Amygdala (tissue), 56 donors: ENCODE measurements at places on chromosomes 2 and 18.

DNA sequence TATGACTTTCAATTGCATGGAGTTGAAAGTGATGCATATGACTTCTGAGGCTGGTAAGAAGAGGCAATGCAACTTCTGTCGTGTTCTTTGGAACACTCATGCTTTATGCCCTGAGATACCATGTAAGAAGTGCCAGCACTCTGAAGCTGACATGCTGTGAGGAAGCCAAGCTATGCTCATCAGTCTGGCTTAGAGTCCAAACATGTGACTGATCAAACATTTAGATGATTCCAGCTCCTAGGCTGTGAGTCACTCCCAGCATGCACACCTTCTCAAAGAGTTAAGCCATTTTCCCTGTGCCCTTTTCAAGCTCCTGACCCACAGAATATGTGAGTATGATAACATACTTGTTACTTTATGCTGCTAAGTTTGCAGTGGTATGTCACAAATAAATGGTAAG lies 15.8 kb upstream of the VRK2 start:
- DNase-seq: no peak

GRCh38 chr18:27227721-27228120 lies 42.6 kb upstream of the CHST9 start:
- no peak for DNase-seq

DNA sequence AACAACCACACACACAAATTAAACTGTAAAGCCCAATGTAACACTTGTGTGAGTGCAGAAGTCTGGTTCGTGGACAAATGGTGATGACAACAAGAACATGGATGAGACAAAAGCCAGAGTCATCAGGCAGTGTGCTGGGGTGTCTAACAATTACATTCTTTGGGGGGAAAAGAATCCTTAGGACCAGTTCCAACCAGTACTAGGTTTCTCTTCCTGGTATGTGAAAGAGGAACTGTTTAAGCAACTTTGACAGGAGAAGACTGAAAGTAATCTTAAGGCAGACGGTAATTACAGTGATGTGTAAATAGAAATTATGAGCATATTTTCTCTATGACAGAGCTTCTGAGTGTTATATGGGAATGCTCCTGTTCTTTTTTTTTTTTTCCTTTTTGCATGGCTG lies 133.4 kb downstream of the AFF3 start:
- no peak for DNase-seq

GRCh38 chr2:233486357-233486756 lies 80.2 kb downstream of the USP40 start:
- no peak for DNase-seq

DNA sequence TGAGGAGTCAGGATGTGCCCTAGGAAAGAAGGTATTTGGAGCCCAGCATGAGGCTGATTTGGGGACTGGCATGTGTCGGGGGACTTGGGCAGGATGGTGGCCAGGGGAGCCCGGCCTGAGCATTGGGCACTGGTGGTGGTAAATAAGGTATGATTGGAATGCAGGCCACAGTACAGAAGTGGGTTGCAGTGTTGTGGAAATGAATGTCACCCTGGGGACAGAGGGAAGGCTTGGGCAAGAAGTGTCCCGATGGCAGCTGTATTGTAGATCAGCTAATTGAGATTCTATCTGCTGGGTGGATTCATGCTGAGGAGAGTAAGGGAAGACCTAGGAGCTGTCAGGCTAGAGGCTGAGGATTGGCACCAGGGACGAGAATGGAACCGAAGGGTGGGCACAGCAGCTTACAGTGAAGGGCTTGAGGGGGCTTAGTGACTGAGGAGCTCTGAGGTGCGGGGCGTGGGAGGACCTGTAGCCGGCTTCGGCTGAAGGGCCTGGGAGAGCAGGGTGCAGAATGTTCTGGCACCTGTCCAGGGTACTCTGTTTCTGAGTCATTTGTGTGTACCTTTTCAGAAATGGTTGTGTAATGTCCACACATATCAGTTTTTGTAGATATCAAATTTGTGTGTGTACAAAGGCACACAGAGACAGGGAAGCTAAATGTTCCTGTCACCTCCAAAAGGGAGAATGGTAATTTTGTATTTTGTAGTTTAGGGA lies 170.2 kb downstream of the PRKCE start:
- DNase-seq: no peak

GRCh38 chr2:65630643-65631042 lies 198.2 kb upstream of the SPRED2 start:
- no peak for DNase-seq

DNA sequence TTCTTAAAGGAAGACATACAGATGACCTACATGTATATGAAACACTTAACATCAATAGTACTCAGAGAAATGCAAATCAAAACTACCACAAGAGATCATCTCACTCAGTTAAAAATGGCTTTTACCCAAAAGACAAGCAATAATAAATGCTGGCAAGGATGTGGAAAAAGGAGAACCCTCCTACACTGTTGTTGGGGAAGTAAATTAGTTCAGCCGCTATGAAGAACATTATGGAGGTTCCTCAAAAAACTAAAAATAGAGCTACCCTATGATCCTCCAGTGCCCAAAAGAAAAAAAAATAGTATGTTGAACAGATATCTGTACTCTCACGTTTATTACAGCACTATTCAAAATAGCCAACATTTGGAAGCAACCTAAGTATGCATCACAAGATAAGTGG lies 1579.4 kb upstream of the TMEFF2 start:
- no peak for DNase-seq

DNA sequence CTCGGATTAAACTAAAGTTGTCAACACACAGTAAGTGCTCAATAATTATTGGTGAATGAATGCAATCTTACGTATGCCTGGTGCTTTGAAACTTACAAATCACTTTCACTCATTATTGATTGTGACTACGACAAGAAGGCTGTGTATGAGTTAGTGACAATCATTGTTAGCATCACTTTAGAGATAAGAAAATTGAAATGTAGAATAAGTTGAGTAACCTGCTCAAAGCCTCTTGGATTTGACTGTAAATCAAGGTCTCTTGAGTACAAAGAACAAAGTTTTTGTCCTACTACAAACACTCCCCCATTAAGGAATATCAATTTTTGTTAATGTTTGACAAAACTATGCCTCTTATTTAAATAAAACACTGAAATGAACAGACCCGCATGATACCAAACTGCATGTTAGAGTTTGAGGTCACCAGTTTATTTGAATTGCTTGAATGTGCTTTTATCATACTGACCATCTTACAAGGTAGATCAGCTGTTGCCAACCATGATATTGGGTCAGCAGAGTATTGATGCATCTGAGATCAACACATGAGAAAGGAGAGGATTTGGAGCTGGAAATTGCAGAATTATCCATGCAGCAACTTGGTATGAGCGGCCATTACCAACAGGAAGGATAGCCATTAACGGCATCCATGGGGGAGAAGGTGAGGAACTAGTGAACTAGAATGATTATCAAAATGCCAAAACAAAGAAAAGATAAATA lies 142.1 kb downstream of the IRS1 start:
- no peak for DNase-seq

DNA sequence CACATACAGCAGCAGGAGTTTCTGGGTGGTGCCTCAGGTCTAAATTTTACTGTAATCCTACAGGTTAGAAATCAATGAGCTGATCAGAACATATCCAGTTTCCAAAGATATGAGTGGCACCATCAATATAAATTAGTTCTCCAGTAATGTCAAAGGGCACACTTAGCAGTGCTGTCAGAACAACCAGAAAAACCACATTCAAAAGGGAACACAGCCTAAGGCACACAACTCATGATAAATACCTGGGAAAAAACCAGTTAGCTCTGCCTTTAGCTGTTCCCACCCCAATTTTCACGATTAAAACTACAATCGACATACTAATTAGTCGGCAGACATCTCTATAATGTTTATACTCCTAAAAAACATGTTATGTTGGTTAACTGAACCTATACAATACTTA lies 31.5 kb downstream of the ATP8B1 start:
- no peak for DNase-seq

- DNase-seq: no peak
Observed at GRCh38 chr2:222756951-222757650, 85.6 kb downstream of the MOGAT1 start.

DNA sequence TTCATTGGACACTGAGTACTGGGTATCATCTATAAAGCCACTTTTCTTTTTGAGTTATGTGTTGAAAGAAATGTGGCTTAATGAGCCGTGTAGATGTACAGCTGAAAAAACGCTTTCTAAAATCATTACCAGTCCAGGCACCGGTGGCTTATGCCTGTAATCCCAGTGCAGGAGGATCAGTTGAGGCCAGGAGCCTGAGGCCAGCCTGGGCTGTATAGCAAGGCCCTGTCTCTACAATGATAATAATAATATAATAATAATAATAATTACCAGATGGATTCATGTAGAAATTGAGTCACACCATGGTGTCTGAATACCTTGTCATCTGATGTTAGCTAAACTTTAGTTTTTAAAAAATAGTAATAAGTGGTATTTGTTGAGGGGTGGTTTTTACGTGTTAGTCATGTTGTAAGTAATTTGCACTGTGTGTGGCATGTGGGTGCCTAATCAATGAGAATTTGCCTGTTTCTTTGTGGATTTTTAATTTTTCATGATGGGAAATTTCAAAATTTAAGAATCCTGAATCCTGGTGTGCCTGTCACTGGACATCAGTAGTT lies 30.1 kb downstream of the NCK2 start:
- DNase-seq: no peak

GRCh38 chr2:175430236-175430635 lies 248.7 kb upstream of the ATP5MC3 start:
- no peak for DNase-seq

DNA sequence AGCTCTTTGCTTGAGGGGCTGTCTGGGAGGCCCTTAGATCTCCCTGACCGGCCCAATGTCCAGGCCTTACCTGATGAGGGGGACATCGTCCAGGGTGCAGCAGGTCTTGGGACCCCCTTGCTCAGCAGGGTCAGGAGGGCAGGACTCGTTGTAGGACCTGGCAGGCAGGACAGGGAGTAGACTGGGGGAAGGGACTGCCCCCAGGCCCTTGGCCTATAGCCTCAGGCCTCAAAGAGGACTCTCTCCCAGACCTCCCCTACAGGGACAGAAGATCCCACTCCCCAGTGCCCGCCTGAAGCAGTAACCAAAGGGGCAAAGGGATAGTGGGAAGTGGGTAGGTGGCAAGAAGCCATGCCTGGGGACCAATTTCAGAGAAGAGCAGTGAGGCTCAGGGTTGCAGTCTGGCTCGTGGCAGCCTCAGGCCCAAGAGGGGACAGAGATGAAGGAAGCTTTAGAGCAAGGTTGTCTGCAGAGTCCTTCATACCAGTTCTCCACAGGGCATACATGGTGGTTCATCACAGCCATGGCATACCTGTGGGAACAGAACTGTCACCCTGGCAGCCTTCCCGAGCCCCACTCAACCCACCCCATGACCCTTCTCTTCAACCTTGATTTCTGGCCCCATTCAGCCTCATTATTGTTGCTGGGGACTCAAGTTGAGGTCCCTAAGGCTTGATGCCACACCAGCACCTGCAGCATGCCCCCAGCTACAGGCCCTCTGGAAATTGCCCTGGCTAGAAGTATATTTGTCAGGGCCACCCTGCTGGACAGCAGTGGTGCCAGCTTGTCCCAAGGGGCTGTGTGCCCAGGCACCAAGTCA lies 1.3 kb downstream of the TMEM150A start:
- DNase-seq: no peak

DNA sequence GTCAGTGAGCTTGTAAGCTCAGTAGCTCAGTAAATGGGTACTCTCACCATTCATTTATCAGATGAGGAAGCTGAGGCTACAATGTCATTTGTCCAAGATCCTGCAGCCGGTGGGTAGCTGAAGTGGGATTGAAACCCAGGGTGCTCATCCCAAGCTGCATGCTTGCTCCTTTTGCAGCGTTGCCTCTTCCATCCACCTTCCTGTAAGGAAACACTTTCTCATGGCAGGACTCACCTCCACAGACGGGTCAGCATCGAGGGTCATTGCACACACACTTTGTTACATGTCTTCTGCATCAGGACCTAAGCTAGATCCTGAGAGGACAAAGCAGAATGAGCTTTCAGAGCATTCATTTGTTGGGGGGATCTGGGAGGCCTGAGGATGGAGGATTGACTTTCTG lies 60.7 kb downstream of the ACOXL start:
- DNase-seq: no peak

- no peak for DNase-seq
Observed at GRCh38 chr2:120641366-120641771, 94.3 kb upstream of the GLI2 start.

- no peak for DNase-seq
Observed at GRCh38 chr2:217821536-217822147, 181.2 kb downstream of the TNS1 start.

DNA sequence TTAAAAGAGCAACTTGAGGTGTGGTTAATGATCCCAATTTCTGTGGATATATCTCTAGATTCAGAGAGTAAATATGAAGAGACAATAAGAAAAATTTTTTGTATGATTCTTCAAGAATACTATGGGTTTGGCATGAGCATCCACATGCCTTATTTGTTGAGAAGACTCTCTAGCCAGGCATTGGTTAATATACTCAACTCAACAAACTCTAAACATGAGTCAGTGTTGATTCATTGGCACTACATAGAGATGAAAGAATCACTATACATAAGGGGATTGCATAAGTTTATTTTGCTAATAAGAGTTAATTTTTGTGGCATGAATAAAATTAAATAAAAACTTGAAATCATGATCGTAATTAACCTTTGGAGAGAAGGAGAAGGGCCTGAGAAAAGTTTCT lies 930.2 kb upstream of the LRRTM1 start:
- no peak for DNase-seq

DNA sequence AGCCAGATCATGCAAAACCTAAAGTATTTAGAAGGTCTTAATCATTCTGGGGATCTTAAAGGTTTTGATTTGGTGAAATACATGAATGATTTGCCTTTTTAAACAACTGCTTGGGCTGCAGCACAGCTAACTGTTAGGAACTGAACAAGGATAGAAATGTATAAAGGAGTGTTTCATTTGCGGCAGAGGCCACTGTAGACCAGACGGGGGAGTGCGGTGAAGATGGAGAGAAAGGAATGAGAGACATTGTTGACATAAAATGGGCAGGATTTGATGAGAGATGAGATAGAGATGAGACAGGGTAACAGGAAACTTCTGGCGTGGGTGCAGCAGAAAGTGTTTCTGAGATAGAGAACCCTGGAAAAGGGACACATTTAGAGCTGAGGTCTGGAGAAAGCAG lies 308.1 kb downstream of the TMX3 start:
- DNase-seq: no peak

DNA sequence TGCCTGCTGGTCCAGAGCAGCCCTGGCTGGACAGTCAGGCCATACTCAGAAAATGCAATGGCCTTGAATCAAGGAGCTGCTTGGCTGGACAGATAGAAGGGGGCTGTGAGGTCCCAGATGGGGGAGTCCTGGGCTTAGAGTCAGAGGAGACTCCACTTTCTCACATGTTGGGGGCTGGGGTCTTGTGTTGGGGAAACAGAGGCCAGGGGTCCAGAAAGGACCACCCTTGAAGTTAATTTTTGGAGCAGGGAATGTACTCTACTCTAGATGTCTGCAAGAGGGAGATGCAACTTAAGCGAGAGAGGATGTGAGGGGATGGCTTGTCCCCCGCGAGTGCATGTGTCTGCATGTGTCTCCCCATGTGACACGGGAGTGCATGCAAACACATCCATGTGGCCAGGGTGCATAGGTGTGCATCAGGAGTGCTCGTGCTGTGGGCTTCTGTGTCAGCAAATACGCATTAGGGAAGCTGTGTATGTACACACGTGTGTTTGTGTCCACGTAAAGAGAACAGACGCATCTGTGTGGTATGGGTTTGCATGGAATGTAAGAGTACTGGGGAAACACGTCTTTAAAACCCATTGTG lies 303.2 kb downstream of the MYCN start:
- DNase-seq: no peak
